HS-27A (cell line): ENCODE measurements at places on chromosomes 1 and 21.

DNA sequence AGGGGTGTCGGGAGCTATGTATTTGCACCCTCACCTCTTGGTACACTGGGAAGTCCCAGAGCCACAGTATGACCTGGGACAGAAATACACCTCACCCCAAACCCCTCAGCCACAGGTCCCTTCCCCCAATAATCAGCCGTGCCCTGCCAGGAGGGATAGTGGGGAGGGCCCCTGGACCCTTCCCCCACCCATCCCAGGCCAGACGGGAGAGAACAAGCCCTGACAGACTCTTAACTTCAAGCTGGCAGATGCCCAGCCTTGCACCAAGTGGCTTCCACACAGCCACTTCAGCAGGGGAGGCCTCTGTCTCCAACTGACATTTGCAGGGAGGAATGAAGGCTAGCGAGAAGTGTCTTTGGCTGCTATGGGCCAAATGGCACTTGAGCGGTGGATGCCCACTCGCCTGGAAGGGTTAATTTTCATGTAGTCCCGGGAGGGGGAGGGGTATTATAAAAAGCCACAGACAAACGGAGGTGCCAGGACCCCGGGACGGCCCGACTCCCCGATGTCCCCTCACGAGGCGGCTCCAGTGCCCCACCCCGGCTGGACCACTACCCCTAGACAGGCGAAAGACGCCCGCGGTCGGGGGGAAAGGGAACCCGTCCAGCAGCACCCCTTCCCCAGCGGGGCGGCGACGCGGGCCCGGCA lies 495 bp downstream of the SYNC start:
- DNase-seq, result no peak

DNA sequence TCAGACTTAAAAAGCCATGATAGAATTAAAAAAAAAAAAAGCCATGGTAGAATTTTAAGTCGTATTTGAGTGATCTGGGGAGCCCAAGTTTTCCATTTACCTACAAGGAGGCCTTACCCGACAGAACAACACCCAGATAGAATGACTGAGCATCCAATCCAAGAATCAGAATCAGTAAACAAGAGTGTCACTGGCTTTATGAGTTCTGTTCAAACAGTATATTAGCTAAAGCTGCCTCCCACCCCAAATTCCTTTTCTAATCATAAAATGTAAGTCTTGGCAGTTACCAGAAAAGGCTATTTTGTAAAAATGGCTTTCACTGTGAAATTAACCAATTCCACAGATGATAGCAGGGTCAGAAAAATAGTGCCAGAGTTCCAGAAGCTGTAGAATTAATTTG lies 1.2 kb downstream of the GTF2B start:
- no peak for DNase-seq

- DNase-seq, result no peak
These were observed 29.7 kb downstream of the UBE2T start for GRCh38 chr1:202311875-202312635.

GRCh38 chr1:38194472-38194871 lies 147.9 kb upstream of the POU3F1 start:
- no peak for DNase-seq
